DND-41 (cell line): ENCODE measurements at places on chromosomes 5 and 9.

- DNase-seq = no peak
Observed at GRCh38 chr5:149072791-149073190, 9.9 kb upstream of the SH3TC2 start.

DNA sequence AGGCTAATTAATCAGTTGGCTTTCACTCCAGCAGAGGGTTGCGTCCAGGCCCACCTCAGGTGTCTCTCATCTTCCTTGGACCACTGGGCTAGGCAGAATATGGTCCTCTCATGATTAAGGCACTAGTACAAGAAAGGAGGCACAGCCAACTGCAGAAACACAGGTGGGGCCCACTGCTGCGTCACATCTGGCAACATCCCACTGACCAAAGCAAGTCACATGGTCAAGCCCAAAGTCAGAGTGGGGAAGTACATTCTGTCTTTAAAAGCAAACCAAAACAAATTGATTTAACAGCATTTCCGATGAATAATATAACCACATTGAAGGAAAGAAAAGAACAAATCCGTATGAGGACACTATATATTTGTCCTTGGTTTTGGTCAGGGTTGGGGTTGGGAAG, 28.0 kb upstream of the UBTD2 start:
- no peak for DNase-seq

- no peak for DNase-seq
Observed at GRCh38 chr5:43367453-43367852, 44.7 kb downstream of the CCL28 start.

DNA sequence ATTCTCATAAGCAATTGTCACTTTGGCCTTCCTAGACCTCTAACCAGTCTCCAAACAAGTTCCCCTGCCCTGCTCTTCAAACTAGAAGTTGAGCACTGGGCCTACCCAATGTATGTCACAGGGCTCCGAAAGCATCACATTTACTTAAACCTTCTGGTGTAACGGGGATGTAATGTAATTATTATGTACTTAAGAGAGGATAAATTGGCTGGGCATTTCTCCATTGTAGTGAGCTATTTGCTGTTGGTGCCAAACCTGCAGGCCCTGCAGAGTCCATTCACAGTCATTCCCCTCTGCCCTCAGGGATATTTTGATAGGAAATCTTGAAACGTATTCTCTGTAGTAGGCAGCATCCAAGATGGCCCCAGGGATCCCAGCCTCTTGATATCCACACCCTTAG, 64.2 kb upstream of the GNE start:
- DNase-seq = no peak

DNA sequence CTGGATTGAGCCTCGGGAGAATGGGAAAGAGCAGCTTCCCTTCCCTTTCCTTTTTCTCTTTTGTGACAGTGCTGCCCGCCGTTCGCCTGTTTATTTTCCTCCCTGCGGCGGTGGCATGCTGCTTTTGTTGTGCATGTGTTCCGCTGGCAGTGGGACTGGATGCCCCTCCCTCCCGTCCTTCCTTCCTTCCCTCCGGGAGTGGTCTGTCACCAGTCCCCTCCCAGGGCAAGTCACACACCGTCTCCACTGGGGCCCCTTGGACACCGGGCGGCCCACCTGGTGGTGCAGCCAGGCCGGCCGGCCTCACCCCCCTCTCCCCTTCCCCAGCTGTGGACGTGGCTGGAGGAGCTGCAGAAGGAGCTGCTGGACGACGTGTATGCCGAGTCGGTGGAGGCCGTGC, 214.7 kb downstream of the TRIO start:
- DNase-seq = no peak

DNA sequence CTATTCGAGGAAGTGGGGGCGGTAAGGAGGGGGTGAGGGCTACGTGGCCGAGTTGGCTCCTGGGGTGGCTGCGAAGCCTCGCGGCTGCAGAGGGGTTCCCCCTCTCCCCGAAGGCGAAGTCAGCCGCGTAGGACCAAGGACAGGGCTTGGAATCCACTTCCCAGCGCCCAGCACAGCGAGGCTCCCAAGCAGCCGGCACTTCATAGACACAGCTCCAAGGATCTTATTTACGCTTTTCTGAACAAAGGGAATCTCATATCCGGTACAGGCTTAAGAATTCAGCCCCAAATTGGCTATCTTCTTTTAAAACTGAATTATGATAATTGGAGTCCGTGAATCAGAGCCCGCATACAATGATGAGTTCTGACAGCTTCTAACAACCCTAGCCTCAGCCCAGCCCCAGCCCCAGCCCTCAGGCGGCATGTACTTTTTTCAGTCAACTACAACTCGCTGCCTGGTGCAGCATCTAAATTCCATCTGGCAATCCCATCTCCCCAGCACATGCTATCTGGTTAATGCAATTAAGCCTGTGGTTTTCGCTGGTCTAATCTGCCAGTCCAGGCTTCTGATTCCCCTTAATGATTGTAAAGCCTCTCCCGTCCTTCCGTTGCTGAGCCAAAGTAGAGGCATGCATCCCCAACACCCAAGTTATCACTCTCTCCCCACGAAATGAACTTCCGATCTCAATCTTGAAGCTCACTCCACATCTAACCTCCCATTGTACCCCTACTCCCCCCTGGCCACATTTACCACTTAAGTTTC, 1.0 kb downstream of the ELAVL2 start:
- DNase-seq = no peak

DNA sequence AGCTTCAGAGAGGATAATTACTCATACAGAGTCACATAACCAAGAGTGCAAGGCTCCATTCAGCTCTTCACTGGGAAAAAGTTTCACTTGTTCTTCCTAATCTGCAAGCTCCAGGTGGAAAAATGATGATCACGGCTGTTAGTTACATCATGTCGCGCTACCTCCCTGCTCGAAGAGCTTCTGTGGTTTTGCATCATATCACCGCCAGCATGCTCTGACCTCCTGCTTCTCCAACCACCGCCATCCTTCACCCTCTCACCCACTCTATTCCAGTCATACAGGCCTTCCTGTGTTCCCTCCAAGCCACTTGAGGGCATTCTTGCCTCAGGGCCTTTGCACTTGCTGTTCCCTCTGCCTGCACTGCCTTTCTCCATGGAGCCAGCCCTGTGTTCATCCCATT, 47.1 kb downstream of the COL27A1 start:
- no peak for DNase-seq

DNA sequence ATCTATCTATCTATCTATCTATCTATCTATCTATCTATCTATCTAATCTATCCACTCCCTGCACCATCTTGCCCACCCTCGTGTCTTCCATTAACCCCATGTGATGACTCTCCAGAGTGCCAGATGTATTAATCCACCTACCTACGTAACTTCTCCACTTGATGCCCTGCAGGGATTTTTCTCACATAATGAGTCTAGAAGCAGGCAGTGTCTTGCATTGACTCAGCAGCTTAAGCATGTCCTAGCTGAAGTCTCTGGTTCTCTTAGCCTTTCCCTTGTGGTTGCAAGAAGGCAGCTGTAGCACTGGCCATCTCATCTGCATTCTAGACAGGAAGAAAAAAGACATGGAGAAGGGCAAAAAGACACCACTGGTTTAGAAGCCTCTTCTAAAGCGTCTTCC, 96.7 kb upstream of the ALDH1B1 start:
- no peak for DNase-seq

DNA sequence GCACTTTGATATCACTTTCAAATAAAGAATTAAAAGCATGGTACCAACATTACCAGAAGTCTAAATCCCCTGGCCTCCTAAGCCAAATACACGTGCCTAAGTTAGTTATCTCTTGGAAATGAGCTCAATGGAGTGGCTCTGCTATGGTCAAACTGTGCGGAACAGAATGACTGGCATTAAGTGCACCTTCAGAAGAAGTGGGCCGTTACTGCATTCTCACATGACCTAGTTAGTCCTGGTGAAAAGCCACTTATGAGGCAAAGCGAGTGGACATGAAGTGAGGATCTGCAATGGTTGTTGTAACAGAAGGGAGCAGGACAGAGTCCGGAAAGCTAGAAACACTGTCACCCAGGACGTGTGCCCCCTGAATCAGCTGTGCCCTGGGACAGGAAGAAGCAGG, 633.1 kb downstream of the IRX1 start:
- no peak for DNase-seq

DNA sequence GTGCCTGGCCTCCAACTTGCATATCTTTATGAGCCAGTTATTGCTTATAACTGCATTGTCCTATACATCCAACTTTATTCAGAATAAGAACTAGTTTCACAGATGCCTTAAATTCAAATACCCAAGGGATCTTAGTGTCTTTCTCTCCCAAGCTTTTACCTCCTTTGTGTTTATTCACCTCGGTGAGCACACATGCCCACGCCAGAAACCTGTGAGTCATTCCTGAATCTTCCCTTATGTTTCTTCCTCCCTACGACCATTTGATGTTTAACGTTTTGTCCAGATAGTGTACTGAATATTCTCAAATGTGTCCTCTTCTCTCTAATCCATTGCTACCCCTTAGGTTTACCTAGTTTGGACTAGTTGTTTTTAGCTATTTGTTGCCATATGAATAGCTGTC, 55.5 kb upstream of the MEGF10 start:
- DNase-seq = no peak

DNA sequence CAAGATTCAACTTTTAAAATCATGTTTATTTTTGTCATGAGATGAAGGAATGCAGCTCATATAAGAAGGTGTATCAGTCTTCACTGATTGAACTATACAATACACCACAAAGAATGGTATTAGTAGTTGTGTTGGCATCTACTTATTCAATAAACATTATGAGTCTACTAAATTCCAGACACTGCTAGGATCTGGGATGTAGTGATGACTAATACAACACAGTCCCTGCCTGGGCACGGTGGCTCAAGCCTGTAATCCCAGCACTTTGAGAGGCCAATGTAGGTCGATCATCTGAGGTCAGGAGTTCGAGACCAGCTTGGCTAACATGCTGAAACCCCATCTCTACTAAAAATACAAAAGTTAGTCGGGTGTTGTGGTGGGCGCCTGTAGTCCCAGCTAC, 171.4 kb upstream of the NFIB start:
- no peak for DNase-seq

DNA sequence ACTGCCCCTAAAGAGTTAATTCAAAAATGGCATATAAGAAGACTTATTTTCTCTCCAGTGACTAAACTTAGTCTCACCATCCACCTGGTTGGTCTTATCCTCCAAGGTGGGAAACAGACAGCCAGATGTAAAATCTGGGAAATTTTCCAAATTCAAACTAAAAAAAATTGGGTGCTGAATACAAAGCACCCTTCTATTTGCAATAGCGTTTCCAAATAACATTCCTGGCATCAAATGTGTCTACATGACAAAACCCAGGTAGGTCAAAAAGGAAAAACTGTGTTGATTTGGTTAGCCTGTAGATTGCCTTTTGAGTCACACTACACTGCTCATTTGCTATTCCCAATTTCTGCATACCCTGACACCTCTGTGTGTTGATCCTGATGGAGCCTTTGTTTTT, 252.2 kb downstream of the NR2F1-AS1 start:
- no peak for DNase-seq

- DNase-seq = no peak
Observed at GRCh38 chr5:27026801-27027200, 11.6 kb downstream of the CDH9 start.

DNA sequence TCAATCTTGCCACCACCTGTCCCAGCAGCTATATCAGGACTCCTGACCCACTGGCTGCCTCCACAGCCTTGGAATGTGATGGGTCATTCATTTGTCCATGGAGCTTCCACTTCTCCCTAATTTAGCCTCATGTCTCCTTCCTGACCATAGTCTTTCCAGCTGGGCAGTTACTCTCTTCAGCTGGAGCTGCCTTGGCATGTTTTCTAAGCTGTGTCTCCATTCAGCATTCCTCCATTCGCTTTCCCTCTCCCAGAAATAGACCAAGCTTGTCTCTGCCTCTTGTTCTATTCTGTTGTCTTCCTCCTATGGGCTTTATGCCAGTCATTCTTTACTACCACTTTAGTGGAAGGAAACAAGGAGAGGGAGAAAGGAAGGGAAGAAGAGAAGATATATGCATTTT, 5.3 kb upstream of the CTXN3 start:
- no peak for DNase-seq

DNA sequence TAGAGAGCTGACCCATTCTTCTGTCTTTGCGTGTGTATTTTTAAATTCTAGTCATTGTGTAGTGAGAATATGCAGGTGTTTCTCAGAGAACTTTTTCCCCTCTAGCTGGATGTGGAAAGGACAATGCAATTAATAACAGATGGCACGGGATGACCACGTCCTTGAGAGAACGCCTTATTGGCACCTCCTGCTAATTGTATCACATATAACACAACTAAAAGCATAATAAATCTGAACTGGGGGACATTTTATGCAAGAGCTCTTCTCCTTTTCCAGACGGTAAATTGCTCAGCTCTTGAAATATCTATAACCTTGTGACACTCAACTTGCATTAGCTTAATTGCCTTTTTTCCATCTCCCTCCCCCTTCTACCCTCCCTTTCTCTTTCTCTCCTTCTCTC, 62.9 kb upstream of the IZUMO3 start:
- DNase-seq = no peak

DNA sequence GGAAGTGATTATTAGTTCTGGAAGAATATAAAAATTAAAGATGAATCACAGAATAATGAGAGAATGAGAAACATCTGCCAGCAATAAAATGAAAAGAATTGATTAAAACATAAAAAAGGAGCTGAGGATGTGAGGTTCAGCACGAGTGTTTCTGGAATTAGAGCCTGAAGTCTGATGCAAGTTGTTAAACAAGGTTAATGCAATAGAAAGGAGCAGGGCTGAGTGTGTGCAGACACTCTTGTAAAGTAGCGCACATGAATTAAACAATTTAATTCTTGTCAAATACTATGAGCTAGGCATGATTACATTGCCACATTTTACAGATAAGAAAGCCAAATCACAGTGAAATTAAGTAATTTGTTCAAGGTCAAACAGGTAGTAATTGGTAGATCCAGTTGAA, 384.2 kb downstream of the TAF11L14 start:
- no peak for DNase-seq

DNA sequence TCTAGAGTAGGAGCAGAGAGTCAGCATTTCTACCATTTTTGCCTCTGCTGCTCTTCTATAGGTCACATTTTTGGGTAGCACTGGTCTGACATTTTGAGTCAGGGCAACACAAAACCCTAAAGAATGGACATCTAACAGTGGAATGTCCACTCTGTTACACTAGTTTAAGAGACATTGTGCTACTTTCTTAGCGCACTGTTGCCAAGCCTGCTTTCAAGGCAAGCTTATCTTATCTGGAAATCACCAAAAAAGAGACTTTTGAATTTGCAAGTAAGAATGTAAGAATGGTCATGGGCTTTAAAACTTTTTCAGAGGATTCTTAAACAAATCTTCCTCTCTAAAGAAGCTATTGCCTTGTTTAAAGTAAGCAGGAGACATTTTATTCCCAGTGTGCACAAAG, 73.0 kb upstream of the STARD4 start:
- DNase-seq = no peak

DNA sequence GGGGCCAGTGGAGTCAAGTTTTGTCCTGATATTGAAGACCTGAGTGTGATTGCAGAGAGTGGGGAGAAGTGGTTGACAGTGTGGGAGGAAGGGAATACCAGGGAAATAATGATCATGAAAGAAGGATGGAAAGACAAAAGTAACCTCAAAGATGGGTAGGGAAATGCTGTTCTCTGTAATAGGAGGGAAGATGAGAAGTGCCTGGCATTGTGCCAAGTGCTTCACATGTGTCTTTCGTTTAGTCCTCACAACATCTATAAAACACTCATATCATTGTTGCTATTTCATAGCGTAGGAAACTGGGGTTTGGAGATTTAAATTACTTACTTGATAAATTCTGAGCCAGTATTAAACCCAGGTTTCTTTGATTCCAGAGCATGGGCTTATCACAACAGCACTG, 472.3 kb downstream of the LRRC70 start:
- DNase-seq = no peak
